Thymus (tissue), 14 donors: ENCODE measurements at places on chromosomes 7 and 10.

- DNase-seq = no peak
These were observed 35.7 kb upstream of the EBLN1 start for GRCh38 chr10:22253580-22253882.

DNA sequence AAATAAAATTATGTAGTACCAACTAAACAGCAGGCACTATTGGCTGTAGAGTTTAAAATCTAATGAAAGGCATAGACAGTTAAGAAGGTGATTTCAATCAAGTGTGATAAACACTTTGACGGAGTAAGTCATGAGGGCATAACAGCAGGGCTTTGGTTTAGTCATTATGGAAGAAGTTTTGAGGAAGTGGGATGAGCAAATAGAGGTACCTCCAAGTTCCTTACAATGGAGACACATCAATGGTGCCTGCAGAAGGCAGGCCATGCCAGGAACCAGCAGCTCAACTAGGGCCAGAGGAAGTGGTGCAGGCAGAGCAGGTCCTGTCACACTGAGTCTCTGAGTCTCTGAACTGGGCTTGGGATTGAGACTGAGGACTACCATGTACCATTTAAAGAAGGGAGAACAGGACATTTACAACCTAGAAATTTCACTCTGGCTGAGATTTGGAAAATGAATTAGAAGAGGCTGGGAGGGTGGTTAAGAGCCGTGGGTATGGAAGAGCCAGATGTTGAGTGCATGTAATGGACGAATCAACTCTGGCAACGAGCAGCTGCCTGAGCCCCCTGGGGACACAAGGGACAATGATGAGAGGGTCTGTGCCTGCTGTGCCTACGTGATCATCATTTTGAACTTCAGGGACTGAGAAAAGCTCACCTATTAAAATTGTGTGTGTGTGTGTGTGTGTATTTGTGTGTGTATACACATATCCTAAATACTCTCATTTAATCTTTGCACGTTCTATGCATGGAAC is 208.7 kb upstream of the POM121L12 start:
- no peak for DNase-seq

GRCh38 chr10:7561216-7561893 is 105.4 kb downstream of the ITIH5 start:
- no peak for DNase-seq

DNA sequence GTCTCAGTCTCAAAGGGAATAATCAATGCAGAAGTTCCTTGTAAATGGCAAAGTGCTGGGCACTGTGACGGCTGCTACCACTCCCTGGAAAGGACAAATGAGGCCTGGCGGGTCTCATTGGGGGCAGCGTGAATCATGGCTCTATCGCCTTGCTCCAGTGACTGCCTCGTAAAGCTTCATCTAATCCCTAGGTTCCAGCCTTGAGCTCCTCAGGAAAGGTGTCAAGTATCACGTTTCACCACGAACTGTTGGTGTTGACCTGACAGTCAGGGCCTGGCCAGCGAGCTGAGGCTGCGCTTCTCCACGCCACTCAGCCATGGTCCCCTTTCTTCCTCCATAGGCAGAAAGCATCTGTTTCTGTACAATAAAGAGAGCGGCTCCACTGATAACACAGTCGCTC is 126.7 kb upstream of the ZNF32 start:
- no peak for DNase-seq

GRCh38 chr7:148856578-148856881 is 27.6 kb downstream of the EZH2 start:
- DNase-seq = no peak

- DNase-seq = no peak
These were observed 95.9 kb downstream of the CUX1 start for GRCh38 chr7:101913247-101913721.

DNA sequence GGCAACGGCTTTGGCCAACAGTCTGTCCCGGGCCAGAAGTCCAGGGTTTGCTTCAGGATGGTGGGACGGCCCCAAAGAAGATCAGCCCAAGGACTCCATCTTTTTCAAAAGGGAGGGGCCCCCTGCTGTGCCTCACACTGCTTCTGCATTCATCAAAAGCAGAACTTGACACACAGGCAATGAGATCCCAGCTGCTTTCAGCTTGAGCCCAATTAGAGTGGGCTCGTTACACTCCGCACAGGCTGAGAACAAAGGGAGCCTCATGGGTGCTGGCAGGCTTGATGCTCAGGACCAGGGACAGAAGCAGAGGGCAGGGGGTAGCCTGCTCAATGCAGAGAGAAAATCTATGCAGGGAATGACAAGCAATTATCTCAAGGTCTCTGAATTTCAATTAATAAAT is 45.5 kb downstream of the VOPP1 start:
- no peak for DNase-seq

DNA sequence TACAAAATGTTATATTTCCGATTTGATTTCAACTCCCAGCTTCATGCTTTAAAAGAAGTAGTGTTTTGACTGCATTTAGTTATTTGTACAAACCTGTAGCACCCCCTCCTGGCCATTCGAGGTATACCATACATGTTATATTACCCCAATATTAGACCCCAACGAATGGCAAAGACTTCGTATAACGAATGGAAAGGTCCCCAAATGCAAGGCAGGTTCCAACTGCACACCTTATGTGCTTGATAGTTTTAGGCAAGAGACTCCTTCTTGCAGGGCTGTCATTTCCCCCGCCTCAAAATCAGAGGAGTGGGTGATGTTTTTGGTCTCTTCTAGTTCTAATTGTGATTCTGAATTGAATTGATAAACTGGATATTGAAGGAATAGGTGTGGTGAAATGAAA is 101.1 kb upstream of the TARP start:
- DNase-seq = no peak

GRCh38 chr10:60917331-60918280 is 26.4 kb downstream of the RHOBTB1 start:
- DNase-seq = no peak

DNA sequence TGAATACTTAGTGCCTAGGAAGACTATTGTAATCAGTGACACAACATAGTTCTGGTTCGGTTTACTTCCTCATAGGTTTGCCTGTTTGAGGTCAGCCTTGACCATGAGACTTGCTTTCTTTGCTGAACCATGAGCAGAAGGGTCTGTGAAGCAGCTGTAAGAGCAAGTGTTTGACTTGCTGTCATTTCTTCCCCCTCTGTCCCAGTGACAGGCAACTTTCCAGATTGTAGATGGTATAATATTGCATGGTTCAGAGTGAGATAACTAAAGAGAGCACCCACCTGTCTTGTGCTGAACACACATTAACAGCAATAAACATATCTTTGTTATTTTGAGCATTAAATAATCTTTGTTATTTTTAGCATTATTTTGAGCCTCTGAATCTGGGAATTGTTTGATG is 9.3 kb upstream of the RTKN2 start:
- no peak for DNase-seq

DNA sequence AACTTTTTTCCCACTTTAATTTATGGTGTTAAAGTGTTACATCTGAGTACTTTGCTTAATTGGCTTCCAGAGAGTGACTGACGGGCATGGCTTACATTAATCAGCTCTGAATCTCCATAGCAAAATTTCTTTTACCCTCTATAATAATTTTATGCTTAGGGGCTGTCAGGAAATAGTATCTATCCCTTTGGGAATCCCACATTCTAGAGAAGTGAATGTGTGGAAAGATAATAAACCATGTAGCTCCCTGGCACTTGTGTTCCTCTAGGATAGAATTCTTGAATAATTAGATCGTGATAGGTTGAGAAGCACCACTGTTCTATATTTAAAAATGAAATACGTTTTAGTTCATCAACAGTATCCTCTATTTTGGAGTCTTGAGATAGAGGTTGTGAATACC is 89.6 kb downstream of the DNAJB9 start:
- no peak for DNase-seq

GRCh38 chr10:23194966-23195845 is 3.1 kb downstream of the PTF1A start:
- DNase-seq = no peak

DNA sequence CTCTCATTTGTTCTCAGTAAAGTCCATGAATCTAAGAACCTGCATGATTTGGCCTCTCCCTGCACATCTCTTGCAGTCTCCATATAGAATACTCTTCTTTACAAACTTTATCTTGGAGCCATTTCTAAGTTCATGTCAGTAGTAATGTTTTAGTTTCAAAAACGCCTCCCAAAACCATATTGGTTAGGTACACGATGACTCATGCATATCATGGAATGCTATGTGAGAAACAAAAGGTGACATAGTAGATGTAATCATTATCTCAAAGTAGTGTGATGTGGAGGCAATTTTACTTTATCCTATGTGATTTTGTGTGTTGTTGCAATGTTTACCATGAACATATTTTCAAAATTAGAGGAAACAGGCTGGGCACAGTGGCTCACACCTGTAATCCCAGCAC is 520.7 kb downstream of the KCNMA1 start:
- DNase-seq = no peak

- DNase-seq = no peak
These were observed 446.4 kb downstream of the SDK1 start for GRCh38 chr7:3747467-3747866.

- no peak for DNase-seq
These were observed 70.4 kb downstream of the LYZL2 start for GRCh38 chr10:30559180-30559579.

DNA sequence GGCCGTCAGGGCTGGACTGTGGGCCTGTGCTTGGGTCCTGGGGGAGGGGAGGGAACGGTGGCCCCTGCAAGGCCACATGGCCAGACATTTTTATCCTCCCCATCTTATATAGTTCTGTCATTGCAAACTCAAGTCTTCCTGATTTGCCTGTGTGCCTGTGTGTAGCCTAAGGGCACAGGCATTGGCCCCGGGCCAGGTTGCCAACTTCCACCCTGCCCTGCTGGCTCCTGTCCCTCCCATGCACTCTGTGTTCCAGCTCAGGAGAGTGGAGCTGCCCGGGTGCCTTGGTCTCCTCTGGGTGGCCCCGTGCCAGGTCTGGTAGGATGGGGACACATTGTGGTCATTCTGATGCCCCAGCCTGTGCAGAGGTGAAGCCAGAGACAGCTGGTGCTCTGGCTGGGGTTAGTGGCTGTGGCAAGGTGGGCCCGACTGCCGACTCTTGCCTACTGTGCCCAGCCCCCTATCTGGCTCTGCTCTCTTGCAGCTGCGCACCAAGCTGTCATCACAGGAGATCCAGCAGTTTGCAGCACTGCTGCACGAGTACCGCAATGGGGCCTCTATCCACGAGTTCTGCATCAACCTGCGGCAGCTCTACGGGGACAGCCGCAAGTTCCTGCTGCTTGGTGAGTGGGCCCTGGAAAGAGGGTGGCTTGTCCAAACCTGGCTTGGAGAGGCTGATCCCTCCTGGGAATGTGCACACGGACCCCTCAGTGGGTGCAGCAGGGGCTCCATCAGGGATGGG is 14.8 kb downstream of the NACAD start:
- no peak for DNase-seq

- no peak for DNase-seq
These were observed 19.3 kb upstream of the MYO3A start for GRCh38 chr10:25914776-25915175.

DNA sequence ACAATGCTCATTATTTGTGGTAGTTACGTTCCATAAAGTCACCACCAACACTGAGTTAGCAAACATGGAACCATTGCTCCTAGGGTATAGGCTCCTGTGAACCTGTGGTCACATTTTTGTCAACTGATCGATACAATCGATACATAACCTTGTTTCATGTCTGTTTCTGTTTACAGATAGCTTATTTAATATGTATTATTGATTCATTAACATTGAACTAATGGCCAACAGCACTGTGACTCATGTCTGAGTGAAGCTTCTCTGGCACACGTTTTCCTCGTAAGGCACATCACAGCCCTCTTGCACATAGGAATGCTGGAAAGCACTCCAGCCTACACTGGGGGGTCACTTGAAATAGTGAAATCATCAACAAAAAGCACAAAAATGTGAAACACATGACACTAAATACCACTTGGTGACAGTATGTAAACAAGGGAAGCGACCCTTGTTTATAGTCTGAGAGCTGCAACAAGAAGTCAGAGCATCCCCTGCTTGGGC is 27.0 kb downstream of the GHRHR start:
- DNase-seq = no peak

DNA sequence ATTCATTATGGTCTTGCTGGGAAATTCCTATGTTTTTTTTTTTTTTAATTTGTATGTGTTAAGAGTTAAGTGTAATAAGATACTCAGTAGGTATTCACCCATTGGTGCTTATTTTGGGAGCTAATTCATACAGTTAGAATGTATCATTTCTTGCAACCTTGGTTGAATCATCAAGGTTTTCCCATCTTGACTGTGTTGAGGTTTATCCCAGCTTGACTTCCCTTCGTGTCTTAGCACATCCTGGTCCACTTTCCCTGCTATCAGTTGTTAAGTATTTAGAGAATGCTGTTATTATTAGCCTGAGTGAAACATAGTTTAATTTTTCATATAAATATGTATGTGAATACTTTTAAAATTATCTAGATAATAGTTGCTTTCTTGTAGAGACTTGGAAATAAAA is 20.8 kb downstream of the RALA start:
- no peak for DNase-seq

DNA sequence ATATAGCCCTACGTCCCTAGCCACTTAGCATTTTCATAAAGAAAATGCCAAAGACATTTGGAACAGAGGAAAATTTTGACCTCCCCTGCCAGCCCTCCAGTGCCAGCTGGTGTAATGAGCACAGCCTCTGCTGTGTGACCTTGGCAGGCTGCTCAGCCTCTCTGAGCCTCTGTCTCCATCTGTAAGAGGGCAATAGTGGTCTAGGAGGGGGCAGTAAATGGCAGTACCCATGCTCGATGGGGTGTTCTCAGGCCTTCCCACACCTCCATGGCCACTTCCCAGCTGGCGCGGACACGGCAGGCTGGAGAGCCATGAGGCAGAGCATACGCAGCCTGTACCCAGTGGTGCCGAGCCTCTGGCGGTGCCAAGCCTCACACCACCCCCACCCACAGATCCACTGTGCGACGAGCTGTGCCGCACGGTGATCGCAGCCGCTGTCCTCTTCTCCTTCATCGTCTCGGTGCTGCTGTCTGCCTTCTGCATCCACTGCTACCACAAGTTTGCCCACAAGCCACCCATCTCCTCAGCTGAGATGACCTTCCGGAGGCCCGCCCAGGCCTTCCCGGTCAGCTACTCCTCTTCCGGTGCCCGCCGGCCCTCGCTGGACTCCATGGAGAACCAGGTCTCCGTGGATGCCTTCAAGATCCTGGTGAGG is 24.0 kb upstream of the CSGALNACT2 start:
- DNase-seq = no peak

GRCh38 chr10:83276971-83277370 is 862.3 kb upstream of the GHITM start:
- no peak for DNase-seq

- DNase-seq = peak; percentile 60
These were observed 798 bp upstream of the AUTS2 start for GRCh38 chr7:69597278-69598076.

- no peak for DNase-seq
These were observed 9.3 kb downstream of the DAGLB start for GRCh38 chr7:6438427-6438826.

DNA sequence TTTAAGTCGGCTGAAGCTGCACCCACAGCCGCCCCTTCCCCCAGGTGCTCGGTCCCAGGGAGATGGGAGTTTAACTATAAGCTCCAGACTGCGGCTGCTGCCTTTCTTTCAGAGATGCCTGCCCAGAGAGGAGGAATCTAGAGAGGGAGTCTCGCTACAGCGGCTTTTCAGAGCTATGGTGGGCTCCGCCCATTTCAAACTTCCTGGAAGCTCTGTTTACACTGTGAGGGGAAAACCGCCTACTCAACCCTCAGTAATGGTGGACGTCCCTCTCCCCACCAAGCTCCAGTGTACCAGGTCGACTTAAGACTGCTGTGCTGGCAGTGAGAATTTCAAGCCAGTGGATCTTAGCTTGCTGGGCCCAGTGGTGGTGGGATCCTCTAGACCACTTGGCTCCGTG is 135.4 kb downstream of the CXCL12 start:
- no peak for DNase-seq
